ENCODE measurements at places on chromosomes 12 and 14.
A peak's percentile ranks its signal among the peaks of the same experiment; 100 is the strongest.

- no peak for DNase-seq
Observed at GRCh38 chr12:104510145-104510872, 53.6 kb downstream of the CHST11 start.

GRCh38 chr12:15819644-15820437, 30.7 kb upstream of the EPS8 start:
- no peak for DNase-seq

- DNase-seq = no peak
Observed at GRCh38 chr12:80299219-80299618, 144.8 kb upstream of the PTPRQ start.

DNA sequence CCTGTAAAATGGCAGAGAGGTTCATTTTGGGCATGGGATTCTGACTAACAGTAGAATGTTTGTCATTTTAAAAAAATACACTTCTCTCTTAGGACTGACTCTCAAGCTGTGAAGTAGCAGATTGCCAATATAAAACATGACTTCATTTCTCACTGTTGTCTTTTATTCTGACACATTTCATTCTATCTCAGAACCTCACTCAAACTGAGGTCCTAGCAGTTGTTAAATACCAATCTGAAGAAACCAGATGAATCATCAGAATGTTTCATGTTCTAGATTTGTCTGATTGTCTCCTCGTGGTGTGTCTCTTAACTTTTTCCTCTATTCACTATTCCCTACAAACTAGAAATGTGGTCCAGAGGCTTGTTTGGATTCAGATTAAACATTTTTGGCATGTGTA, 276.5 kb upstream of the NPAS3 start:
- DNase-seq = no peak

GRCh38 chr14:29233188-29233587, 466.6 kb downstream of the FOXG1 start:
- DNase-seq = no peak

GRCh38 chr12:92210071-92210470, 64.4 kb upstream of the BTG1 start:
- peak; percentile 30 for DNase-seq

DNA sequence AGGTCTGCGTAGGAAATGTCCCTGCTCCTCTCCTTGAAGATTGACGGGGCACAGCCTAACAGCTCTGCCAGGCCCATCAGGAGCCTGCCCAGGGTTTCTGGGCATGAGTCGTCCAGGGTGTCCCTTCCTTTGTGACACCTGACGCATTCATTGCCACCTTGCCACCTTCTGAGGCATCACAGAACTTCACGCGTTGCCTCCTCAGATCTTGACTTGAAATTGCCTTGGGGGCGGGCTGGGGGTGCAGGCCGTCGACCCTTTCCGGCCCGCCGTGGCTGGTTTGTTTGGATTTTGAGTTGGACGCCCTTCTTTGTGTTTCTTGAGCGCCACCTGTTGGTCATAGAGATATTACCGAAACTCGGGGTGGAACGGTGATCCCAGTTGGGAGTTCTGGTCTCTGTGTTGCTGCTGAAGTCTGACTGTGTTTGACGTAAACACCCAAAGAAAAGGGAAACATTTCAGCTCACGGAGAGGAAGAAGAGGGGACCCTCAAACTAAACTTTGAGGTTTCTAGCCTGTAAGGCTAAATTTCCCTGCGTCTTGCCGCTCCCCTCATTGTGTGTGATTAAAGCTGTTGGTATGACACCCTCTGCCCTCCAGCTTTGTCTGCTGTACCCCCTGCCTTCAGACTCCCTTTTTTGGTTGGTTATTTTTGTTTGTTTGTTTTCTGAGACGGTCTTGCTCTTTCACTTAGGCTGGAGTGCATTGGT, 44.6 kb downstream of the MLXIP start:
- peak; percentile 76 for DNase-seq

All from CD4-positive, alpha-beta T cell treated with Interleukin-12 subunit alpha and Interleukin-12 subunit beta, for 1 hour (primary cell).